HT1080 (cell line): ENCODE measurements at places on chromosomes 1 and 21. TPM values are rescaled to one million over a fixed set of nuclear protein-coding genes. Genes with fewer than 3 reads are reported as not detected.
A peak's percentile ranks its signal among the peaks of the same experiment; 100 is the strongest.

- no peak for DNase-seq
Observed at GRCh38 chr1:209428241-209428921, 155.1 kb upstream of the CAMK1G start.

GRCh38 chr1:153441238-153441755 is 19.2 kb downstream of the S100A7 start:
- DNase-seq, result no peak

DNA sequence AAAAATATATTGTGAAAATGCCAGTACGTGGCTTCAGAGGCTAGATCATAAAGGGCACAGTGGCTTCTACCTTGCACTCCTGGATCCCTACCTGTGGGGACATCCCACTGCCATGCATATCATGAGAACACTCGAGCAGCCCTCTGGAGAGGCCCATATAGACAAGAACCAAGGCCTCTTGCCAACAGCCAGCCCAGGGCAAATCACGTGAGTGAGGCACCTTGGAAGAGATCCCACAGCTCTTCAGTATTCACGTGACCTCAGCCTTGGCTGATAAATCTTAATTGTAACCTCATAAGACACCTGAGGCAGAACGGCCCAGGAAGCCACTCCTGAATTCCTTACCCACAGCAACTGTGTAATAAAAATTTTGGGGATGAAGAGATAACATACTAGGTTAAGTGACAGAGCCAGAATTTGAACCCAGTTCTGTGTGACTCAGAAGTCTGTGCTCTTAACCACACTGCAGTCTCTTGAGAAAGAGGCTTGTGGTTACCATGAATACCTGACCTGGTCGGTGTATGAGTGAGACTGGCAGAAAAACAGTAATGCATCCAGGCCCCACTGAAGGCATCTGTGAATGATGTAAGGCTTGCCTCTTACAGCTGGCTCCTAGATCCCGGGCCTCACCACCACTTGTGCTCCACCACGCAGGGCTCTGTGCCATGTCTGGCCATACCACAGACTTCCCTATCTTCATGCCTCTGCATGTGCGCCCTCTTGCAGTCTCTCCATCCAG is 6.9 kb upstream of the A3GALT2 start:
- peak; percentile 97 for DNase-seq

DNA sequence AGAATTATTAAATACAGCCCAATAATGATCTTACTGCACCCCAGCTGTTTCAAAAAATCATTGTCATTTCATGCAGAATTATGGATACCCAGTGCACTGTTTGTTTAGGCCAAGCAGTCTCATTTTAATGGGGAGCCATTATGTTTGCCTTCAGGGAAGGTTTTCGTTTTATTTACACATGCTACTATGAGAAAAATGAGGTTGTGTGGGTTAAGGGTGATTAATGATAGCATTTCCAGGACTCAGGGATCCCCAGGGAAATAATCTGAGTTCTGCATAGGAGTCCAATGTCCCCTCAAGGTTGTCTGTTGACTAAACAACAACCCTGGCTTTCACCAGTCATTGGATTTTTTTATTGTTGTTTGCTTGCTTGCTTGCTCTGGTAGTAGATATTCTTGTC is 71.0 kb upstream of the ZP4 start:
- no peak for DNase-seq

GJC2 gene
- total RNA-seq, result 0.10 and 0.31 TPM in 2 replicates

CELA3A gene
- not detected in 2 replicates for total RNA-seq
